GM23248 (cell line): ENCODE measurements at places on chromosomes 5 and 9.

GRCh38 chr9:92446536-92446935 is 22.3 kb upstream of the OMD start:
- DNase-seq: no peak

DNA sequence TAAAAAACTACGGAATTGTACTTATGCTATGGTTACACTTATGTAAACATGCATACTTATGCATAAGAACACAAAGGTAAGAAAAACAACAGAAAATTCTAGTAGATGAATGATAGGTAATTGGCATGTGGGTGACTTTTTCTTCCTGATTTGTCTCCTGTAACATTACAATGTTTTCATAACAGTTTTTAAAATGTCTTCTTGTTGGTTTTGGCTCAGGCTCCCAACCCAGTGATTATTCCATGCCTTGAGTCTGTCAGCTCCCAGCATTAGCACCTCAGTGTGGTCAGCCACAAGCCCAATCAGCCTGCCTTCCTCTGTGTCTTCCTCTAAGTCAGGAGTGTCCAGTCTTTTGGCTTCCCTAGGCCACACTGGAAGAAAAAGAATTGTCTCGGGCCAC is 7.9 kb upstream of the FOXE1 start:
- DNase-seq: peak; percentile 45

GRCh38 chr9:134943836-134944235 is 26.1 kb upstream of the FCN1 start:
- DNase-seq: no peak

GRCh38 chr9:120895951-120896350 is 19.0 kb upstream of the PHF19 start:
- no peak for DNase-seq

DNA sequence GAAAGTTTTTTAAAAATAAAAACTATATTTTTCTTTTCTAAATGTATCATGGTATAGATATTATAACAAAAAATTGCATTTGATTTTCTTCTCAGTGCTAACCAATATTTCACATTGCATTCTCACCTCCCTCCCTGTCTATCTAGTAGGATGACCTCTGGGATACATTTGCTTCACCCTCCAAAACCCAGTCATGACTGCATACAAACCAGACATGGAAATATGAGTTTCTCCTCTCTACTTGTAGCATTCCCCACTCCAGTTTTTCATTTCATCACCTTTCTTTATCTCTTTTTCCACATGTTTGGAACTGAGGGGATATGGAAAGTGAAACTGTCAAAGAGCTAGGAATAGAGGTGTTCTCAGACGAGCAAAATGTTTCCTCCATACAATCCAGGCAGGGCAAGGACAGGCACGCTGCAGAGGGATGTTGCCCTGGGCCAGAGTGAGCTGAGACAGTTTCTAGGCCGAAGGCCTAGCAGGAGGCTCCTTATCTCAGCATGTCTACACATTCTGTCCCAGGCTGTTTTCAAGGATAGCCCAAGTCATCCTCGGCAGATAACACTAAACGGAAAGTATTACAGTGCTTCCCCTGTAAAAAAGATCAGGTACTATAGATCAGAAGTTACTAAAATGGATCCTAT is 46.7 kb downstream of the MEF2C start:
- no peak for DNase-seq

DNA sequence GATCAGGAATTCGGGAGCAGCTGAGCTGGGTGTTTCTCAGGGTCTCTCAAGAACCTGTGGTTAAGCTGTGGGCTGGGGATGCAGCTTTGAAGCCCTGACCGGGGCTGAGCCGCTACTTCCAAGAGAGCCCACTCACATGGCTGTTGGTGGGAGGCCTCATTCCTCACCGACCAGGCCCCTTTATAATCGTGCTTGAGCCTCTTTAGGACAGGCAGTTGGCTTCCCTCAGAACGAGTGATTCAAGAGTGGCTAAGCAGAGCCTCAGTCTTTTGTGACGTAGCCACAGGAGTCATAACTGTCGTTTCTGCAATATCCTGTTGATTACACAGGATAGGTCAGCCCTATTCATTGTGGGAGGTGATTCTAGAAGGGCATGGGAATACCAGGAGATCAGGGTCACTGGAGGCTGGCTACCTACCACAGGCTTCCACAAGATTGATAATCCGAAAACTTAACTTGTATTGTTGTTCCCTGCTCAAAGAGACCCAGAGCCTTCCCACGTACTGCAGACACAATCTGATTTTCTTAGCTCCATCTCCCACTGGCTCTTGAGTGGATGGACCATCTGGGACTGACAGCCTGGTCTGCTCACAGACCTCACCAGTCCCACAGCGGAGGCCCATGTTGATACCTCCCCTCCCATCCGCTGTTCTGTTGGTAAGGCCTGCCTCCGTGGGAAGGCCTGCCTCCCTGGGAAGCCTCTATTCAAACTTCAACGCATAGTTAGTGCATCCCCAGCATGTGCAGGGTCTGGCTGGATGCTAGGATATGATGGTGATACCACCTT is 3.0 kb upstream of the ERGIC1 start:
- DNase-seq: peak; percentile 96

- DNase-seq: no peak
Measured at GRCh38 chr9:30476826-30477225, 1907.6 kb upstream of the ACO1 start.

- peak; percentile 79 for DNase-seq
Measured at GRCh38 chr5:122871661-122872060, 26.2 kb downstream of the SNX24 start.

- peak; percentile 54 for DNase-seq
Measured at GRCh38 chr5:83899326-83899970, 178.8 kb upstream of the HAPLN1 start.

DNA sequence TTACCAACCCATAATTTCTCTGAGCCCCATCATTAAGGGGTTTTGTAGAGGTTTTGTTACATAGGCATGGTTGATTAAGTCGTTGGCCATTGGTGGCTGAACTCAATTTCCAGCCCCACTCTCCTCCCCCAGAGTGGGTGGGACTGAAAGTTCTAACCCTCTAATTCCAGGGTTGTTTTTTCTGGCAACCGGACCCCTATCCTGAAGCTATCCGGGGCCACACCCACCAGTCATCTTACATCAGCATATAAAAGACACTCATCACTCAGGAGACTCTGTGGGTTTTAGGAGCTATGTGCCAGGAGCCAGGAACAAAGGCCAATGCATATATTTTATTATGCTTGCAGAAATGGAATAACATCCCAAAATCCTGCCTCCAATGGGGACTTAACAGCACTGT is 186.0 kb downstream of the NXNL2 start:
- no peak for DNase-seq

GRCh38 chr5:126449751-126450271 is 26.6 kb downstream of the GRAMD2B start:
- DNase-seq: peak; percentile 88

- DNase-seq: peak; percentile 62
Measured at GRCh38 chr9:105154723-105155191, 89.7 kb upstream of the SLC44A1 start.

- DNase-seq: peak; percentile 85
Measured at GRCh38 chr9:127537014-127537413, 75.1 kb upstream of the STXBP1 start.

DNA sequence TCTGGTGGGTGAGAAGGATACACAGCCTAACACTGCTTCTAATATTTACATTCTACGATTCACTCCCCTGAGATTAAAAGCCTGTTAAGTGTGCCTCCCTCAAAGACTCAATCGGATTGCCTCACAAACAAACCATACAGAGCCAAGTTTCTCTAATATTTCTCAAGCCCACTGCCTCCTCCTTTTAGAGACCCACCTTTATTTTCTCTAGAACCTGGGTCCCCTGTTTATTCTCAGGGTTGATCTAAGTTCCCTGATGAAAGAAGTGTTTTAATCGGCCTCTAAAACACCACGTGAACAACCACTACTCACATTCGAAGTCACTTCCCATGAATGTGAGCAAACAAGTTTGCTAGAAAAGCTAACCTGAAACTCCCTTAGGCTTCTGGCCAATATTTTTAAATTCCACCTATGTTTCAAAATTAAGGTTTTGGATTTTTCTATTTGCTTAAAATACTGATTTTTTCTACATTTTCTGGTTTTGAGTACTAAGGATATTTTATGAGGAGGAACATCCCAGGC is 76.5 kb downstream of the GLIS3 start:
- no peak for DNase-seq

GRCh38 chr9:119137479-119137878 is 231.8 kb downstream of the BRINP1 start:
- no peak for DNase-seq

- no peak for DNase-seq
Measured at GRCh38 chr5:78063495-78063894, 231.0 kb downstream of the AP3B1 start.

DNA sequence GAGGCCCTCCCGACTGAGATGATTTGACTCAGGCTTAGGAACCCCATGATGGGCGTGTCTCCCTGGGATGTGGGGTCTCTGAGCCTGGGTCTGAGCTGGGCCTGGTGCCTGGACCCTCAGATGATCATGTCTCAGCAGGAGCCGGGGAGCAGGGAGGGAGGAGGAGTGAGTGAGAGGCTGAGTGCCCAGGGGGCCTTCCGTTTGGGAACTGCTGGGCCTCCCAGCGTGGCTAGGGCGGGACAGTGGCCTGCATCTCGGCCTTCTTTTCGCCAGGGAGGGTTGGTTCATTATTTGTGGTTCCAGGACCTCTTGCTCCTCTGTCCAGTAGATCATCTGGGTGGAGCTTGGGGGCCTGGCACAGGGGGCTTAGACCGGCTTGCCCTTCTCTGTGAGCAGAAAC is 5.6 kb downstream of the PRRX2 start:
- peak; percentile 33 for DNase-seq

DNA sequence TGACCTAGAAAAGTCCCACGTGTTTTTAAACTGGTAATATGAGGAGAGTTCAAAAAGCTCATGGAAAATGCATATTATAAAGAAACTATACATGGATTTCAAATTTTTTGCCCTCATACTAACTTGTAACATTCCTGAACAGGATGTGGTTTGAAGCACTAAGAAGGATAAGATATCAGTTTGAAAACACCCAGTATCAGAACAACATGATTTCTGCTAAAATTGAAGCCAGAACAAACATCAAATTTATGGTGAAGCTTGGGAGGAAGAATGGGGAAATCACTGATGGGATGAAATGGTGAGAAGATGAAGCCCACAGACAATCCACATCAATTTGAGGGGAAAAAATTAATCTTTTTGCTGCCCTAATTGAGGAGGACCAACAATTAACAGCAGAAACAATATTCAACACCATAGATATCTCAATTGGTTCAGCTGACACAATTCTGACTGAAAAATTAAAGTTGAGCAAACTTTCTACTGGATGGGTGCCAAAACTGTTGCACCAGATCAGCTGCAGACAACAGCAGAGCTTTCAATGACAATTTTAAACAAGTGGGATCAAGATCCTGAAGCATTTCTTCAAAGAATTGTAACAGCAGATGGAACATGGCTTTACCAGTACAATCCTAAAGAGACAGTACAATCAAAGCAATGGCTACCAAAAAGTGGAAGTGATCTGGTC is 113.2 kb upstream of the SNX2 start:
- DNase-seq: peak; percentile 28

DNA sequence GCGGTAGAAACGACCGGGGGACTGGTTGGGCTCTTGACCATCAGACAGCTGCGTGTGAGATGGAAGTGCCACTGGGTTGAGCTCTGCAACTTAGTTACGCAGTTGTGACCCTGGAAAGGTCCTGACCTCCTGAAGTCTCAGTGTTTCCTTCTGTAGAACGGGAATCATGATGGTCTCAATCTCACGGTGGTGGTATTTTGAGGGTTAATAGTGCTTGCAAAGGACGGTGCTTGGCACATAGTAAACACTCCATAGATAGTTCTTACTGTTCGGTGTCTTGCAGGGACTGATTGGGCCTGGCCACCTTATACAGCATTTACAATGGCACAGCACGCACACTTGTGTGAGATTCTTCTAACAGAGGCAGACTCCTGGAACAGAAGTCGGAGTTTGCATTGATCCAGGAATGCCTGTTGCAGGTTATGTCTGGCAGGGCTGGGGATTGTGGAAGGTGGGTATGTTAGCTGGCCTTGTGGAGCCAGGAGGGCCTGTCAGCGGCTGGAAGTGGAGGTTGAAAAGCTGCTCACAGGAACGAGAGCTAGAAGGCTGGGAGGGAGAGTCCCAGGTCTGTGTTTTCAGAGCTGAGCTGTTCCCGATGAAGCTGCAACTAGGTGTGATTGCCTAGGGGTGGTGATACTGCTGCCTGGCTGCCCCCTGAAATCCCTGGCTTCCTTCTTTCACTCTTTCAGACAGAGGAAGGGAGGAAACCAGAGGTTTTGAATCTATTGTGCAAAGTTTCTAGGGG is 962 bp upstream of the TXN start:
- DNase-seq: peak; percentile 56

- no peak for DNase-seq
Measured at GRCh38 chr5:19584131-19584530, 403.9 kb downstream of the CDH18 start.

GRCh38 chr9:14068690-14069089 is 245.3 kb downstream of the NFIB start:
- DNase-seq: no peak

GRCh38 chr9:21684831-21685362 is 117.5 kb upstream of the MTAP start:
- DNase-seq: peak; percentile 82

GRCh38 chr5:166936351-166936750 is 1355.1 kb upstream of the WWC1 start:
- DNase-seq: no peak

DNA sequence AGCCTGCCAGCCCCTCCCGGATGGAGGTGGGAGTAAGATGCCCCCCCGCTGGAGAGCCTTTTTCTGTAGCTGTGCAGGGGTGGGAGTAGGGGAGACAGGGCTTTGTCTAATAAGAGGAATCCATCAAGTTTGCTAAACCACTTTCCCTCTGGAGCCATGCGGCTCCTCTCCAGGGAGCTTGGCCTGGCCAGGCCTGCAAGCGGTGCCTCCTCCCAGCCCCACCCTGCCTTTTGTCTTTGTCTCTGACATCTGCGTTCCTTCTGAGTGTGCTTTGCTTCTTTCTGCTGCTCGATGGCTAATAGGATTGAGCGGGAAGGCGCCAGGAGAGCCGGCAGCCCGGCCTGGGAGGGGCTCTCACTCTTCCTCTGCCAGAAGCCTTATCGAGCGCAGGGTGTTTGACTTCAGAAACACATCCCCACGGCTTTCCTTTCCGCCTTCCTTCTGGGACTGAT is 26.7 kb upstream of the FCN1 start:
- peak; percentile 29 for DNase-seq

- DNase-seq: no peak
Measured at GRCh38 chr9:69252436-69252835, 72.6 kb upstream of the ENTREP1 start.

DNA sequence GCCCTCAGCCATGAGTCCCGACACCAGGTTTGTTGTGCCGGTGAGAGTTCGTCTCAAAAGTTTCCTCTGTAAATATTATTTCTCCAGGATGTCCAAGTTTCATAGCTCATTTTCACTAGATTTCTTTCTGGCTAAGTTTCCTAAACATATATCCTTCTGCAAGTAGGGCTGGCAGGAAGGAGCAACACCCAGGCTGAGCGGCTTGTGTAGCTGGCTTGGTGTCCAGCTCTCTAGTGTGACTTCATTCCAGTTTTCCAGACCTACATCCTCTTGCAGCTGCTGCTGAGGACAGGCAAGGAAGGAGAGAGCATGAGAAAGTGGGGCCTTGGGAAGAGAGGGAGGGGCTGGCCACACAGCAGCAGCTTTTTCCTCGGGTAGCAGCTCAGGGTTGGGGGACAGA is 80.3 kb downstream of the FGF1 start:
- no peak for DNase-seq

GRCh38 chr5:140143521-140144258 is 18.0 kb downstream of the IGIP start:
- DNase-seq: no peak
